ENCODE measurements at places on chromosomes 4 and X.

- no peak for DNase-seq
Measured at GRCh38 chr4:153916273-153916755, 127.4 kb upstream of the SFRP2 start.

DNA sequence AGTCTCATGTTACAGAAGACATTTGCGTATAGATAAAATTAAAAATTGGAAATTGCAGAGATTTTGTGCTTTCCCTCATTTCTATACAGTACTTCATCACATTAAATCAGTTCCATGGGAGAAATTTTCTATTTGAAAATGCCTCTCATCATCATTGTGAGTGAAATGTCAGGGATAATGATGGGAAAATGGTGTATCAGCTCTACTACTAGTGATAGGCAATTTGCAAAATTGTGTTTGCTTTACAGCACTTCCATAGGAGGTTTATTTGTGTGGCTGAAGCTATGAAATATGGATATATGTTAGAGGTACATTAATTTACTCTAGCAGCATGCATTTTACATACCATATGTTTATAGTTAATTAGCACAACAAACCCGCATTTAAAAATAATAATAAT lies 21.0 kb upstream of the ANAPC4 start:
- no peak for DNase-seq

GRCh38 chr4:52868133-52868532 lies 6.0 kb downstream of the RASL11B start:
- DNase-seq, result no peak

- no peak for DNase-seq
Measured at GRCh38 chr4:185722029-185722316, 90.0 kb downstream of the SORBS2 start.

GRCh38 chrX:132776486-132777210 lies 181.8 kb downstream of the HS6ST2 start:
- DNase-seq, result no peak

- no peak for DNase-seq
Measured at GRCh38 chr4:170599894-170600293, 510.1 kb upstream of the AADAT start.

Measured in CD4-positive, alpha-beta T cell treated with Interleukin-21 for 1 hour (primary cell).